ENCODE measurements at places on chromosomes 12 and 14.

DNA sequence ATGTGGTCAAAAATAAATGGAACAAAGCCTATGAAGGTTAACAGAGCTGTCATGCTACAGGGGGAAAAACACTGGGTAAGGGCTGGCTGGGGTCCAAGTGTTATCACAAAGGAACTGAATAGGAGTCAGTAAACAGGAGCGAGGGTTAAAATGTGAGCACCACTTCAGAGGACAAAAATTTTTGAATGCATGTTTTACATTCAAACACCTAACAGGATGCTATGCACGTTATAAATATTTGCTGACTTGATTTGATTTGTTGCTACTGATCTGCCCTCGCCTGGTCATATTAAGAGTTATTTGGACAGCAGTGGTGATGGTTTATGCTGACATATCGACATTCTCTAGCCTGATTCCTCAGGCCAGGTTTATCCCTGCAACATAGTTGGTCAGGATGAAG is 7.4 kb upstream of the KTN1 start:
- DNase-seq: peak; percentile 48

DNA sequence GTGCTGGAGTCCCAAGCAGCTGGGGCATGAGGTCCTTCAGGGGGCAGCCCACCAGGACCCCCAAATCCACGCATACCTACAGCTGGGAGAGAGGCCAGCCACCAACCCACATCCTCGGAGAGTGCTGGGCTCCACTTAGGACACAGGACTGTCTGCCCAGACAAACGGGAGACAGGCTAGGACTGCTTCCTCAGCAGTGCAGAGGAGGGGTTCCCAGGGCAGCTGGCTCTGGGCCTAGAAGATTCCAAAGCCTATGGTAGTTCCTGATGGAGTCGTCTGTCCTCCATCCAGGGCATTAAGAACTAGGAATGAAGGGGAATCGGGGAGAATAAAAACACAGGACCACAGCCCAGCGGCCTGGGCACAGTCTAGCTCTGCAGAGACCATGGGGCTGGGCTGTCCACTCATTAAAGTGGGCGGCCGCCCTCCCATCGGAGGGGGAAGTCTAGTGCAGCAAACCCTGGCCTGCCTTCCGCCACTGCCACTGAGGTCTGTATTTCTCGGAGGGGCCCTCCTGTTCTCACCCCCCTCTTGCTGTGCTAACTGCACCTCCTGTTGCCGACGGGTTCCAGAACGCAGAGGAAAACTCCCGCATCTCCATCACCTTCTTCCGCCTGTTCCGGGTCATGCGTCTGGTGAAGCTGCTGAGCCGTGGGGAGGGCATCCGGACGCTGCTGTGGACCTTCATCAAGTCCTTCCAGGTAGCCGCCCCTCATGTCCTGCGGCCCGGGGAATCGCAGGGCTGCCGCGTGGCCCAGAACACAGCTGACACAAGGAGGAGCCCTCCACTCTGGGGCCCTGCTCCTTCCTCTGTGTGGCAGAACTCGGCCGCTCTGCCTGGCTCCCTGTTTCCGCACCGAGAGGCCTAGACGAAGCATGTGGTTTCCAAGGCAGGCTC is 143.5 kb upstream of the FKBP4 start:
- no peak for DNase-seq

DNA sequence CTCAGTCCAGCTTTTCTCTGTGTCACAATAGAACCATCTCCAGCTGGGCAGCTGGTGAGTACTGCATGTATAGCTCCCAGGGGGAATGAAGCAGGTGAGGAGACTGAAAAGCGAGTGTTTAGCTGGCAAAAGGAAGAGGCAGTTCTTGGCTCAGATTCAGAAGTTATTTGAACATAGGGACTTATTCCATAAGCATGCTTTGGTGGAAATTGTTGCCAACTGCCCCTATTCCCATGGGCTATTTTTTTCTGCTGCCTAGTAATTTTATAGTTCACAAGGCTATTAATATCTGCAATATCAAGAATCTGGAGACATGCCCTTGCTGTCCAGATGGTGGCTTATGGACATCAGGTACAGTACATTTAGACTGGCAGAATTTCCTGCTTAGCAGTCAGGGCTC is 1112.7 kb downstream of the LRFN5 start:
- peak; percentile 93 for DNase-seq

DNA sequence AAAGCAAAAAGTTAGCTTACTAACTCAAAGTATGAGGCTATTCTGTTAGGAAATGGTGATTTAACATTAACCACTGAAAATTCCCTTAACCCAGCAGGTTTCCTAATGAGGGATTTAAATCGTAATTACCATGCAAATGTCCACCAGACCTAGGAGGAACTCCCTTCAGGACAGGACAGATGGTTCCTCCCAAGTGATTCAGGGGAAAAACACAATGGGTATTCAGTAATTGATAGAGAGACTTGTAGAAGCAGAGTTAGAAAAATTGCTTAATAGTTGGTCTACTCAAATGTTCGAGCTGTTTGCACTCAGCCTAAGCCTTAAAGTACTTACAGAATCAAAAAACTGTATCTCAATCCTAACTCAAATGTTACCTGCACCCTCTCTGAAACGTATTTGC is 21.6 kb downstream of the RERGL start:
- DNase-seq: no peak

DNA sequence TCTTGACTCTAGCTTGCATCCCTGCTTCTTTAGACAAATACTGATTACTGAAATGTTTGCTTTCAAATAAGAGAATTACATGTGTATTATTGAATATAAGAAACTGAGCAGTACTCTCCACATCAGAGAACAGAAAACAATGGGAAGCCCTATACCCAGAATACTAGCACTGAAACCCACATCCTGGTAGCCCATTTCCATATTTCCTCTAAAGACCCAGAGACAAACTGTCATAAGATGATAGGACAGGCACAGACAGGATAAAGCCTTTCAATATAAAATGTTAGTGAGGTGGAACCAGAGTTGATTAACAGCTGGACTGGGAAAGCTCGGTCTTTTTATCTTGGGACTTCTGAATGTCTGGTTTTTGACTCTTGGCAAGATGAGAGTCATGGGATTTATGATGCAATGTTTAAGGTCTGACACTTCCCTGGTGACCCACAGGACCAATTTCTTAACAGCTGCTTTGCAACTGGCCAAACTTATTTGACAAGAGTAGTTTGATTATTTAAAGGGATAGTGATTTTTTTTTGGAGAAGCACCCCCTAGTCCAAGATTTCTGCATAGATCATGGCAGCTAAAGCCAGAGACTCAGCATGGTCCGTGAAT is 166.9 kb upstream of the ATXN7L3B start:
- no peak for DNase-seq

- no peak for DNase-seq
Observed at GRCh38 chr12:3871356-3871755, 1.8 kb downstream of the PARP11 start.

- peak; percentile 9 for DNase-seq
Observed at GRCh38 chr12:4483885-4484823, 38.5 kb upstream of the FGF6 start.

- DNase-seq: no peak
Observed at GRCh38 chr14:56002876-56003625, 115.2 kb upstream of the PELI2 start.

DNA sequence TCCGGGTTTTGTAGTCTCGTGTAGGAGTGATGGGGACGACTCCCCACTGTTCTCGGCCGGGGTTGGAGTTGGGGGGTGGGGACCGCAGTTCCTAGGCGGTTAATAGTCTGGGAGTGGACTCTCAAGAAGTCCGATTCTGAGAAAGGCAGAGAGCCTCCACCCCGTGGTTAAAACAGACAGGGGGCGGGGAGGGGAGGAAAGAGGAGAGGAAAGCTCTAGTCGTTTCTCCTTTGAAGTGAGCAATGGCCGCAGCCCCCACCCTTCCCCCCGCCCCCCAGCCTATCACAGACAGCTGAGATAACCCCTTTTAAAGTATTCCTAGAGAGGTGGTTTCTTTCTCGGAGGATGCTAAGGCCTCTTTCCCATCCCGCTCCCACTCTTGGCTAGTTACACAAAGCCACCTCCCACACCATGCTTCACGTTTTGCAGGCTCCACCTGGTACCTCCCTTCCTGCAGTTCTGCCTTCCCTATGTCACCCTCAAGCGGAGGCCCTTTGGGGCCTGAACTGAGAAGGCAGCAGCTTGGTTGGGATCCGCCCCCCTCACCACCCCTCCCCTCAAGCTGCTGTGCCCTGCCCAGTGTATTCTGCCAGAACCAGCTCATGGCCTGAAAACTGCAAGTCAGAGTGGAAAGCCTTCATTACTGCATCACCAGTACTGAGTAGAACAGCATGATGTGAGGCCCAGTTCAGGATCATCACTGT is 853 bp downstream of the USP5 start:
- no peak for DNase-seq

GRCh38 chr12:66533767-66534166 is 145.1 kb downstream of the GRIP1 start:
- no peak for DNase-seq

DNA sequence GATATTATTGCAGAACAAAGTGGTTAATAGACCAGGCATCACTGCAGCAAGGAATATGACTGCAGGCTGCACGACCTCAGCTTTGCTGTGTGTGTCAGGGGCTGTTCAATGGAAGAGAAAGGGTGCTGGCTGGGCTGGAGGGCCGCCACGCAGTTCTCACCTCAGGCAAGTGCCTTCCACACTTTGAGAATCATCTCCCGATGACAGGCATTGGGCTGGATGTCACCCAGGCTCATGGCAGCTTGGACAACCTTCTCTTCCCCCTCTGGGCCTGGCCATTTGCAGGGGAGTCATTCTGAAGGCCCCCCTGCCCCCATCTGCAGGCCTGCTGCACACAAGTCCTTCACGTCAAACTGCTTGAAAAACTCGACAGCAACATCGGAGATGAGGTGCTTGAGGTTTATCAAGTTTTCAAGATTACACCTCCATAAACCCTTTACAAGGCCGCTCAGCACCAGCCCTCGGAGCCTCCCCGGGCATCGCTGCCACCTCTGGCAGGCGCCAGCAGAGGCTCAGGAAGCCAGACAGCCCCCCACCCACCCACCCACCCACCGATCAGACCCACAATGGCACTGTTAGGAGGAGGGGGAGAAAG is 165.9 kb upstream of the GSC start:
- no peak for DNase-seq

GRCh38 chr12:70963081-70963660 is 42.6 kb upstream of the PTPRR start:
- DNase-seq: no peak

DNA sequence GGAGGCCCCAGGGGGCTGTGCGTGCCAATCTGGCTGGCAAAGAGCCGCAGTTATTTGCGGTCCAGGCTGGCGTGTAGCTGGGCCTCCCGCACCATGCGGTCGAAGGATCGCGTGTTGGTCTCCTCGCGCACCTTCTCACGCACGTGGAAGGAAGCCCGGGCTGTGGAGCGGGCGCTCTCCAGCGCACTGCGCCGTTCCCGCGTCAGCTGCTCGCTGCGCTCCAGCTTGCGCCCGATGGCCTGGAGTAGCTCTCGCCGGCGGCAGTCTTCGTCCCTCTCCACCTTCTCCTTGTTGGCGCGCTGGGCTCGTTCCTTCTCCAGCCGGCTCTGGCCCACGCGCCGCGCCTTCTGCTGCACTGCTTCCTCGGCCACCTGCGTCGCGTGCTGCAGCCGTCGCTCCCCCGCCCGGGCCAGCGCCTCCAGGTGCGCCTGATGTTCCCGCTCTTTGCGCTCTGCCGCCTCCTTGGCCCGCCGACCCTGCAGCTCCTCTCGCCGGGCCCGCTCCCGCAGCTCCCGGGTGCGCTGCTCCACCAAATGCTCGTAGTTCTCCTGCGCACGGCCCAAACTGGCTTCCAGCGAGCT is 3.1 kb downstream of the CCDC177 start:
- DNase-seq: no peak

DNA sequence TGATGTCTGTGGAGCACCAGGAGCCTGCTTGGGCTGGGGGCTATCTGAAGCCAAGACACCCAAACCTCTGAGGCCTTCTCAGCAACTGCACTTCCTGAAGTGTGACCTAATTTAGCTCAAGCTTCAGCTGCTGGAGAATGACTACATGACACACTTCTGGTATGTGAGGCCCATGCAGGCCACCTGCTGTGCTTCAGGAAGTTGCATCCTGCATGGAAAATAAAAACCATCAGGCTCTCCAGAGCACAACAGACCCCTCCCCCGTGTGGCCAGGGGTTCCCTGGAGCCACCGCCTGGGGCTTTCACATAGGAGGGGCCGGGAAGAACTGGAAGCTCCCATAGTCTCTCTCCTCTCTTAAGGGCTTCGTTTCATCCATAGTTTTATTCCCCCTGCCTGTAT is 217.7 kb downstream of the SLC15A4 start:
- no peak for DNase-seq

DNA sequence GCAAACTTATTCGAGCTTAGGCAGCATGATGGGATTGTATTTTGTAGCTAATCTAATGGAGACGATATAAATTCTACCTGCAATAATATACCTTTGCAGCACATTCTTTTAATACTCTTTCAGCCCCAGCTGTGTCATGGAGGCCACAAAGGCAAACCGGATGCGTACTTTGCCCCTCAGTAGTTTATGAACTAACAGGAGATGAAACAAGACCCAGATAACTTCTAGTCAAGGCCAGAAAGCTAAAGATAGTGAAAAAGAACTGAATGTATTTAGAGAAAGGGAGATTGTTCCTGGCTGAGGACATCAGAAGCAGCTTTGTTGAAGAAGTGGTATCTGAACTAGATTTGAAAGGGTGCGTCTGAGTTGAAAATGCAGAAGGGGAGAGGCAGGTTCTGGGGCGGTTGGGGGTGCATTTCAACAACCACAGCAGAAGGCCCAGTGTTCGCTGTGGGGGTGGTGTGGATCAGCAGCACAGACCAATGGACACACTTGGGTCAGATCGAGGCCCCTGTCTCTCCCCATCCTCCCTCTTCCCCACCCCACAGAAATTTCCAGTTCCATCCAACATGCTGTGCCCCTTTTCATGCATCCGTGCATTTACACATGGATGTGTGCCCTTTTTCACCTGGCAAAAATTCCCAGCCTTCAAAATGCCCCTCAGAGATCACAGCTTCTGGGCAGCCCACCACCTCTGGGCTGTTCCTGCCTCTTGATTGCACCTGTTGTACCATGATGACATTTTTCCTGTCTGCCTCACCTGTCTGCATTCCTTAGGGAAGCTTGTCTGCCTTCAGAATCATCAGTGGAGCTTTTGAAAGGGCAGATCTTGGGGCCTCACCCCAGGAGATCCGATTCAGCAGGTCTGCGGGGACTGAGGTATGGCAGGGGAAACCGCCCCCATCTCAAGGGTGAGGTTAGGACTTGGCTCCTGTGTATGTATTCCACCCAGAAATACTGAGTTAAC is 2.2 kb downstream of the ZNF839 start:
- no peak for DNase-seq

- no peak for DNase-seq
Observed at GRCh38 chr14:60989599-60989998, 8.6 kb downstream of the SLC38A6 start.

DNA sequence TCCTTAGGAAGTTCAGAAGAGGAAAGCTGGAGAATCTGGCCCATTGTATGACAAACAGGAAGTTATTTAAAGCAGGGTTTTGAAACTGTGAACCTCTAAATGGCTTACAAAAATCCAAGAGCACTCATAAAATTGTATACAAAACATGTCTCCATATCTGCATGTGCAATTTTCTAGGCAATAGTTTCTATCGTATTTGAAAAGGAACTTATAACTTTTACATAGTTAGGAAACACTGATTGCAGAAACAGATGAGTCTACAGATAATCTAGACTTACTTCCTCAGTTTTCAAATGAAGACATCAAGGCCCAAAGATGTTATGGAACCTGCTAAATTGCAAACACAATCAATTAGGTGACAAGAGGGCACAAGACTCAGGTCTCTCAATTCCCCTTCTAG is 53.3 kb upstream of the ETV6 start:
- no peak for DNase-seq

- DNase-seq: no peak
Observed at GRCh38 chr14:53330441-53330840, 177.3 kb upstream of the DDHD1 start.
